SJSA1 (cell line): ENCODE measurements at places on chromosomes 13 and 19.

DNA sequence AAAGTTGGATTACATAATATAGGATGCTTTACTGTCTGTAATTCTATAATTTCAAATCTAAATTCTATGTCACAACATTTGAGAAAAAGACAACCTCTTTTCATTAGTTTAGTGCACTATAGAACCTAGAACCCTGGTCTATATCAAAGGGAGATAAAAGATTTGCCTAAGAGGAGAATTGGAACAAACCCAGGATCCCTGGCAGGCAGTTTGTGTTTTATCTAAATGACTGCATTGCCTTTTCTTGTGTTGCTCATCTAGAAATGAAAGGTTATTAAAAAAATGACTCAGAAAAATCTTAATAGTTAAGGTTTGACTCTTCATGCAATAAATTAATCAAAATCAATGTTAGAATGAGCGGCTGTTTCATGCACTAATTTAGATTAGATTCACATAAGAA is 96.7 kb downstream of the PCDH9 start:
- no peak for DNase-seq

GRCh38 chr19:7763696-7764095 is 653 bp downstream of the CLEC4M start:
- no peak for DNase-seq

DNA sequence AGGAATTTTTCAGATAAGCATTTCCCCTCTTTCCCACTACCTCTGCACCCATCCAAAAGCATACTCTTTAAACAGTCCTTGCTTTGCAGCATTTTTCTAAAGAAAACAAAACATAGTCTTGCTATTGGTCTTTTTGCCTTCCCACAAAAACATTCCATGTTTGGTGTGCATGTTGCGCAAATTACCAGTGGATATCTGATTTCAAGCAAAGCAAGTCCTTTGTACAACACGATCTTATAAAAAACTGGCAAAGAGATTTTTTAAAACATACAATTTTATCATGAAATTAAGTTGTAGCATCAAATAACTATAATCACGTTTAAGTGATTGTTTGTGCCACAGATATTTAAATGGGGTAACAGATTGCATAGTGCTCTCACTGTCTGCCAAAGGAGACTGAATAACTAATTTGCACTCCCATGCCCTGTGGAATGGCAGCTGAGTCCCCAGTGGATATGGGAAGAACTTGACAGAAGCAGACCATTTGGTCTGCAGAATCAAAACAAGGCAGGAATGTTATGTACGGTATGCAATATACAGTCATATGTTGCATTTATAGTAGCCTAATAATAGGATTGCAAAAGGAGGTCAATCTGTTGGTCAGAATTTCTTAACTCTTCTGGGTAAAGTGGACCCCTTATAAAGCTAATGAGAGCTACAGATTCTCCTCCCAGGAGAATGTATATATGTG is 285.7 kb downstream of the TBC1D4 start:
- no peak for DNase-seq

GRCh38 chr13:24008679-24009078 is 111.4 kb upstream of the C1QTNF9B start:
- DNase-seq: no peak

DNA sequence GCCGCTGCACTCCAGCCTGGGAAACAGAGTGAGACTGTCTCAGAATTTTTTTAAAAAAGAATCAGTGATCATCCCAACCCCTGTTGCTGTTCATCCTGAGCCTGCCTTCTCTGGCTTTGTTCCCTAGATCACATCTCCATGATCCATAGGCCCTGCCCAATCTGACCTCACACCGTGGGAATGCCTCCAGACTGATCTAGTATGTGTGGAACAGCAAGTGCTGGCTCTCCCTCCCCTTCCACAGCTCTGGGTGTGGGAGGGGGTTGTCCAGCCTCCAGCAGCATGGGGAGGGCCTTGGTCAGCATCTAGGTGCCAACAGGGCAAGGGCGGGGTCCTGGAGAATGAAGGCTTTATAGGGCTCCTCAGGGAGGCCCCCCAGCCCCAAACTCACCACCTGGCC is at the start of gene KLK2:
Gene KLK2 (plus strand): TSS at position 384 of the 400 bp plus-strand sequence. CDS start 35 bp downstream, outside the sequence.
- DNase-seq: no peak

GRCh38 chr19:15354566-15355296 is 22.4 kb upstream of the BRD4 start:
- no peak for DNase-seq

DNA sequence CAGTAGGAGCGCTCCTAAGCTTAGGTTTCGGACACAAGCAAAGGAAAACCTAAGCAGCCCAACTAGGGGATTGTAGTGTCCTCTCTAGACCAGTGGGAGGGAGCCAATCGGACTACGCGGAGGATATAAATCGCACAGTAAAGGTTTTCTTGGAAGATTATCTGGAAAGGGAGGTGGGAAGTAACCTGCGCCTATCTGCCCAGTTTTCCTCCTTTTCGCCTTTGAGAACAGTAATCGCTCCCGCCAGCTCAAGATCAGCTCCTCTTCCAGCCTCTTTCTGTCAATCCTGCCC is 456 bp upstream of the RAB4B start:
- DNase-seq: no peak

GRCh38 chr19:30288911-30289310 is 83.3 kb upstream of the ZNF536 start:
- no peak for DNase-seq

GRCh38 chr19:37964109-37964508 is 57.1 kb downstream of the SIPA1L3 start:
- no peak for DNase-seq

DNA sequence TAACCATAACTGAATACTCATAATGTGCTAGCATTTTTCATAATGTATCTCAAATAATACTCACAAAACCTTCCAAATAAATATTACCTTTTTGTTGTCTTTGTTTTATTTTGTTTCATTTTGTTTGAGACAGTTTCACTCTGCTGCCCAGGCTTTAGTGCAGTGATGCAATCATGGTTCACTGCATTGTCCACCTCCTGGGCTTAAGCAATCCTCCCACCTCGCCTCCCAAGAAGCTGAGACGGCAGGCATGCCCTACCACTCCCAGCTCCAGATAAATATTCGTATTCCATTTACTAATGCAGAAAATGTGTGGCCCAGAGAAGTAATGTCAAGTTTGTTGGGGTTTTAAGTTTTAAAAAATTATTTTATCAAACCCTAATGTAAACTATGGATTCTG is 739.1 kb downstream of the GPC5 start:
- no peak for DNase-seq

DNA sequence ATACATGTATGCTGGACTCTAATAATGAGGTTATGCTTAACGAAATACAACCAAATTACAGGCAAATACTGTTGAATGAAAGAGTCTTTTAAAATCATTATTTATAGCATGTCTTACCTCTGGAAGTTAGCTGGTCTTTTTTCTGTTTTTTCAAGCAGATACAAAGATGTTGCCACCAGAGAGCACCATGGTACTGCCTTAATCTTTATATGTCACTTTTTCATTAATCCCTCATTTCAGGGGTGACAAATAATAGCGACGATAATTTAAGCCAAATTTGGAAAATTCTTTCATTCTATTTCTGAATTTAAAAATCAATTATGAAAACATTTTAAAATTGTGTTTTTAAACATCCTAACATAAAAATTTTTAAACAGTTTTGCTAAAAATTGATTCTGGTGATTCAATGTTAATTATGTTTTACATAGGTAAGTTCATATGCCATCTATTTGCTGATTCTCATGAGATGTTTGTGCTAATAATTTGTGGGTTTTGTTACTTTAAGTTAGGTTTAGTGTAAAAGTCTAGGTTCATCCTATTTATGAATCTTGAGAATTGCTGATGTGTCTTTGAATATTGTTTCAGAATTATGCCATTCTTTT is 379.3 kb upstream of the SGCG start:
- DNase-seq: no peak

DNA sequence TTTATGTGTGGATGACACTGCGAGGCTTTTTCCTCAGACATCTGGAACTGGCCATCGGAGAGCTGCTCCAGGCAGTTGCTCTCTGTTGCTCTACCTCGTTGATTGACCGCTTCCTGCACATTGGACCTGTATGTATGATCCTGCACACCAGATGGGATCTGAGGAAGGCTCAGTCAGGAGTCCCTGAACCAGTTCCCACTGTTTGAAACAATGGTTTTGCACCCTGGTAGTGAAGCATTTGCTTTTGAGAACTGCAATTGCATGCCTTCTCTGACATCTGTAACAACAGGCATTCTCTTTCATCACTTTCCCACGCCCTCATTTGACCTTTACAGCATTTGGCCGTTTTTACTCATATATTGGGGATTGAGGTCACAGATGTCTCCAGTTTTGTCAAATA is 61.1 kb upstream of the NPAS1 start:
- no peak for DNase-seq

- DNase-seq: no peak
These were observed 11.1 kb downstream of the PDE4A start for GRCh38 chr19:10431254-10431942.

DNA sequence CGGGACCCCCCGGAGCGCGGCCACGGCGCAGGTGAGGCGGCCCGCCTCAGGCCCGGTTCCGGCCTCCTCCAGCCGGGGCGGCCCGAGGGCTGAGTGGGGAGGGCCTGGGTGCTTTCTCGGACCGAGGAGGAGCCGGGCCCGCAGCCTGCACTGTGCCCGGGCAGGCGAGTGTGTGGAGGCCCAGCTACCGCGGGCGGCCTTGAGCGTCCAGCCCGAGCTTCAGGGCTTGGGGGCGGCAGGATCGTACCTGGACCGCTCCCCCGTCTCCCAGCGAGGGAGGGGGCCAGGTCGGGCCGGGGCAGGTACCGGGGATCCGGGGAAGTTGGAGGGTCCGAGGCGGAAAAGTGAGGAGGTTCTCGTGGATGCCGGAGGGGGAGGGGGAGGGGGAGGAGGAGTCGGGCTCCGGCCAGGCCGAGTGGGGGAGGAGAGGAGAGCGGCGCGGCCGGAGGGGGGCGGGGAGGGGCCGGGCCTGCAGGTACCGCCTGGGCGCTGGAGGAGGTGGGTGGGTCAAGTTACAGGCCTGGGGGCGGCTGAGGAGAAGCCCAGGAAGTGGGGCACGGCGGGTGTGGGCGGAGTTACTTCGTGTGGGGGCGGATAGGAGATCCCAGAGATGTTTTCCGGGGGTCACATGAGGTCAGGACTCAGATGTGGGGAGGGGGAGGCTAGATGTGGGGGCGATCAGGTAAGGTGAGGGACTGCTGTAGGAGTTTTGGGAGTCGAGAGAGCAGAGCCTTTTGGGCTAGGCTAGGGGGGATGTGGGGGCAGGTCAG is 545 bp downstream of the NACC1 start:
- DNase-seq: no peak

DNA sequence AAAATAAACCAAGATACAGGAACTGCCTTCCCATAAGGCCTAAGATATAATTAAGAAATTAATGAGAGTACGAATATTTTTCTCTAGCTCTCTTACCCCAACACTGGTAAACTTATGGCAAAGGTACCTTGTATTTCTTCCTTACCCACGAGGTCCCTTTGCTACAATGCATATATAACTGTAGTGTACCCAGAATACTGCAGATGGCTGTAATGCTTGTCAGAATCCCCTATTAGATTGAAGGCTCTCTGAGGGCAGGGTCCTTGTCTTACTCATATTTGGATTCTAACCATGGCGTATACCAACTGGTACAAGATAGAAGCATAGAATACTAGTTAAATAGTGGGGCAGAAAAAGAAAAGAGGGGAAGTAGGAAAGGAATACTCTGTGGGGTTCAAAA is 15.1 kb downstream of the SLC25A30 start:
- no peak for DNase-seq

GRCh38 chr13:114130837-114131582 is 1.4 kb downstream of the RASA3 start:
- peak; percentile 86 for DNase-seq

DNA sequence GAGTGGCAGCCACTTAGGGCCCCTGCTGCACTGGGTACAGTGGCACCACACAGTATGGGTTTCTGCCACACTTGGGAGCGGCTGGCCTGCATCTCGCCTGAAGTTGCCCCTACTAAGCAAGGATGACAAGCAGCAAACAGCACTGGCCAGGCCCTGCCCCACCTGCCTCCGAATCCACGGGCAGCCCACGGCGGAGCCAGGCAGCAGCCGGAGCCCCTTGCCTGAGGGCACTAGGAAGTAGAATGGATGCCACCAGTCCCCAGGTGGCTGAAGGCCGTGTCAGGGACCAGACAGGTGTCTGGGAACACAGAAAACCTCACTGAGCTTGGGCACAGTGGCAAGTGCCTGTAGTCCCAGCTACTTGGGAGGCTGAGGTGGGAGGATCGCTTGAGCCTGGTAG is 19.4 kb downstream of the MLLT1 start:
- DNase-seq: no peak

GRCh38 chr19:9054207-9054606 is 32.7 kb upstream of the OR1M1 start:
- DNase-seq: no peak

DNA sequence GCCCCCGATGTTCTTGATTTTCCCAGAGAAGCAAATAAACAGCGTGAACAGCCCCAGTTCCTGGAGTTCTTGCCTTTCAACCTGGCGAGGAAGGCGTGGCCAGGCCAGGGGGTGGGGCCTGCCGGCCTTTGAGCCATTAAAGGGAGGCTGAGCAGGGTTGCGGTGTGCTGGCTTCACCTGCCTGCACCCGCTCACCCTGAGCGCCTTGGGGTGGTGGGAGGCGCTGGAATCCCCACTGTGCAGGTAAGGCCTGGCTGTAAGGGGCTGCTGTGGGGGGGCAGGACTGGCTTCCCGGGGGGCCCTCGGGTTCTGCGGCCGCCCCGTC is 2.7 kb upstream of the MISP start:
- no peak for DNase-seq

DNA sequence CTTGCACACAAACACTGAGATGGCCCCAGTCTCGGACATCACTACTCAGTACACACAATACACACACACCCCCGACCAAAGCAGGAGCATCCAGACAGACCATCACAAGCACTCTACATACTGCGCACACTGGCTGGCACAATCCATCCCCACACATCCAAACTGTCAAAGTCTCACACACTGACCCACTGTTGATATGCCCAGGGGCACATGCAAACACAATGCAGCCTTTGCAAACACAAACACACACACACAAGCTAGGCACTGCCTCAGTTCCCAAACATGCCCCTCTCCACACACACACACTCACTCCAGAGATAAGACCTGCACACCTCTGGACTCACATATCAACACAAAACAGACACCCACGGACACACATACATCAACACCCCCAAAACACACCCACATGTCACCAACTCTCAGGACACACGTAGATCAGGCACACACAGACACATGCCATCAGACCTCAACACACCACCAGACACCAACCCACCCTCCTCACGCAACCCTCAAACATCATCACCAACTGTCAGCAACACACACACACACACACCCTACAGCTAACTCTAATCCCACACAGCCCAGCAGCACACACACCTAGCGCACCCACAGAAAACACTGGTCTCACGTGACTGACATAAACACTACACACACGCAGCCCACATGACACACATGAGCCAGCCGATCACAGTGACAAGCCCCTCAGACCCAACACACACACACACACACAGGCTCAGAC is 1.9 kb downstream of the BBC3 start:
- no peak for DNase-seq
